ENCODE measurements at places on chromosomes 16 and 17.

- peak; percentile 4 for DNase-seq
These were observed 19.5 kb downstream of the PCTP start for GRCh38 chr17:55770196-55770870.

DNA sequence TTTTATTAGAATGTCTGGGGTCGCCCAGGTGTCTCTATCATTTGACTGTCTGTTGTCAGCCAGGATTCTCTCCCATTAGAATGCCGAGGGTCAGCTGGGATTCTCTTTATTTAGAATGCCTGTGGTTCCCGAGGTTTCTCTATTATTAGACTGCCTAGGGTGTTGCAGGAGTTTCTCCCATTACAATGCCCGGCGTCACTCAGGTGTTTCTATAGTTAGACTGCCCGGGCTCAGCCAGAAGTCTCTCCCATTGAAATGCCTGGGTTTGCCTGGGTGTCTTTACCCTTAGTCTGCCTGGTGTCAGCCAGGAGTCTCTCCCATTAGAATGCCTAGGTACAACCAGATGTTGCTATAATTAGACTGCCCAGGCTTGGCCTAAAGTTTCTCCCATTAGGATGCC lies 2252.0 kb downstream of the TP53TG3F start:
- no peak for DNase-seq

DNA sequence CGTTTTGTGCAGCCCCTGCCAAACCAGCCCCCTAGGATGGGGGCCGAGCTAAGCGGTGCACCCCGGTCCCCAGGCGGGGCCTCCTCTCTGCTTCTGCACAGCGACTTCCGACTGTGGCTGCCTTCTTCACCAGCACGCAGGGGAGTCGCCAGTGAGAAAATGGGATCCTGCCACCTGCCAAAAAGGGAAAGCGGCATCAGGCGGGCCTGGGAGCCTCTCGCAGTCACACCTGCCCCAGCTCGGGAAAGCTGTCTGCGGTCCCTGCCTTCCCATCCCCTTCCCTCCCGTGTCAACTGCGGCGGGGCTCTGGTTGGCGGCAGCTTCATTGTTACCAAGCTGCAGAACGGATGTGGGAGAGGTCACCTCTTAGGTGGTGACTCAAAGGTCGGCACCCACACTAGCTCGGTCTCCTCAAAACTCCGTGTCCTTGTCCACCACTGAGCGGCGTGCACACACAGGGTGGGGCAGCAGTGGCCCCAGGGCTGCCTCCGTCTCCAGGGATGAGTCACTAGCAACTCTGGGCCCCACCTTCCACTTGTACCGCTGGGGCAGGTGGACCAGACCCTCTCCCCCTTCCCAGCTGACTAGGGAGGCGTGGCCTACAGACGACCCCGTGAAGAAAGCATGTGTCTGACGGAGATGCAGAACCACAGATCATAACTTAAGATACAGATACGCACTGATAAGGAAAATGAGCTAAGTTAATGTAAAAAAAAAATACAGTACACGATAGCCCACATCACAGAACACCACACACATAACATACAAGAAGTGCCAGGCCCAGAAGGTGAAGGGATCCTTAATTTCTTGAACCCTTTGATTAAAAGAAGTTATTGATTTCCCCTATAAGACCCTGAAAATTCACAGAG lies 1.5 kb upstream of the PCYT2 start:
- no peak for DNase-seq

DNA sequence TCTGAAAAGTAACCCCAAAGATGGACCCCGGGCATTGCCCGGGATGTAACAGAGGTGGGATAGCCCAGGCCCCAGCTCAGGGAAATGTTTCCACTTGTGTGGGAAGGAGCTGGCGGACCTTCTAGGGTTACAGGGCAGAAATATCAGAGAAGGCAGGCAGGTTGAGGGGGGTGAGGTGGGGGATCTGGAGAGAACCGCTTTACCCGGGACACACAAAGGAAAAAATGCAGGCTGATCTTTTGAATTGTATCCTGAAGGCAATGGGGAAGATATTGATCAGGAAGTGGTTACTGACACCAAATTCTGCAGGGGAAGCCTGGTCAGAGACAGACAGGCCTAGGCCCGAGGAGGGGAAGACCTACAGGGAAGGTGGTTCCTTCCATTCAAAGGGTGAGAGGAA lies 3.5 kb downstream of the SLC47A1 start:
- no peak for DNase-seq

DNA sequence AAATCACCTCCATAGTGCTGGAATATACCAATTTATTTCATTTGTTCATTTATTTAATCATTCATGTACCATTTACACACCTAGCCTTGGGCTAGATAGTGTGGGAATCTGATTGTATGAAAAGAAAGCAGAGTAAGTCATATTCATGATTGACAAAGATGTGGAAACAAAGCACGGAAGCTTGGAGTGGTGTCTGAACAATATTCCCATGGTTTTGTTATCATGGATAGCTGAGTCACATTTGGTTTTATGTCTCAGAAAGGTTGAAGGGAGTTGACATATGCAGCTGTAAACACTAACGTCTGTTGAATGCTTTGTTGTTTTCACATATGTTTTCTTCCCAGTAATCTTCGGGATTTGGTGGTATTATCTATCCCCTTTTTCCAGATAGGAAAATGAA lies 76.6 kb downstream of the MAP2K4 start:
- no peak for DNase-seq

- DNase-seq = no peak
These were observed 31.2 kb downstream of the NXN start for GRCh38 chr17:948284-948852.

GRCh38 chr16:69311533-69312387 lies 610 bp downstream of the VPS4A start:
- DNase-seq = no peak

DNA sequence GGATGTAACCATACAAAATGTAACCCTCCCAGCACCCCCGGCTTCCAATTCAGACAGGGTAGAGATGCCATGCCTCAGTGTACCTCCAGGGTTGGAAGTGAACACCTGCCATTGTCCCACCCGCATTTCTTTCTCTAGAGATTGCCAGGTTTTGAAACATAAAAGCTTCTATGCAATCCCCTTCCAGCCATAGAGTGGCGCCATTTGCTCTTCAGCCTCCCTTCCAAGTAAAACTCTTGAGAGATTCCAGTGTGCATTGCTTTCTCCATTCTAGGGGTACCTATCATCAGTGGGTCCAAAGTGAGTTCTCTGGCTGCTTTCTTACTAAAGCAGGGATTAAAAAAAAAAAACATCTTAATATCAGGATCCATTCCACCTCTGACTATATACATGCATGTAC lies 133.1 kb upstream of the RPL38 start:
- no peak for DNase-seq

GRCh38 chr16:24174504-24174903 lies 81.6 kb upstream of the CACNG3 start:
- DNase-seq = no peak

GRCh38 chr16:86048882-86049585 lies 150.1 kb downstream of the IRF8 start:
- DNase-seq = no peak

- no peak for DNase-seq
These were observed 89.4 kb downstream of the CFDP1 start for GRCh38 chr16:75343941-75344340.

DNA sequence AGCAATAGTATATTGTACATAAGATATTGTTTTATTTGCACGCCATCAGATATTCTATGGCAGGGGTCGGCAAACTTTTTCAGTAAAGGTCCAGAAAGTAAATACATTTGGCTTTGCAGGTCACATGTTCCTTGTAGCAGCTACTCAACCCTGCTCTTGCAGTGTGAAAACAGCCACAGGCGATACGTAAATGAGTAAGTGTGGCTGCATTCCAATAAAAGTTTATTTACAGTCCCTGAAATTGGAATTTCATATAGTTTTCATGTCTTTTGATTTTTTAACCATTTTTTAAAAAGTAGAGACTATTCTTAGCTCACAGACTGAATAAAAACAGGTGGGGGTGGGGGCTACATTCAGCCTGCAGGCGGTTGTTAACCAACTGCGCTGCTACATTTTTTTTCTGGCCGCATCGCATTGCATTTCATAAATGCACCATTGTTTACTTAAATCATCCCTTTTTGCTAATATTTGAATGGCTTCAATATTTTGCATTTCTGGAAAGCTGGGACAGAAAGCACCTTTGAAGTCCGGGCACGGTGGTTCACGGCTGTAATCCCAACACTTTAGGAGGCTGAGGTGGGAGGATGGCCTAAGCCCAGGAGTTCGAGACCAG lies 50.5 kb upstream of the HAPSTR1 start:
- DNase-seq = no peak

DNA sequence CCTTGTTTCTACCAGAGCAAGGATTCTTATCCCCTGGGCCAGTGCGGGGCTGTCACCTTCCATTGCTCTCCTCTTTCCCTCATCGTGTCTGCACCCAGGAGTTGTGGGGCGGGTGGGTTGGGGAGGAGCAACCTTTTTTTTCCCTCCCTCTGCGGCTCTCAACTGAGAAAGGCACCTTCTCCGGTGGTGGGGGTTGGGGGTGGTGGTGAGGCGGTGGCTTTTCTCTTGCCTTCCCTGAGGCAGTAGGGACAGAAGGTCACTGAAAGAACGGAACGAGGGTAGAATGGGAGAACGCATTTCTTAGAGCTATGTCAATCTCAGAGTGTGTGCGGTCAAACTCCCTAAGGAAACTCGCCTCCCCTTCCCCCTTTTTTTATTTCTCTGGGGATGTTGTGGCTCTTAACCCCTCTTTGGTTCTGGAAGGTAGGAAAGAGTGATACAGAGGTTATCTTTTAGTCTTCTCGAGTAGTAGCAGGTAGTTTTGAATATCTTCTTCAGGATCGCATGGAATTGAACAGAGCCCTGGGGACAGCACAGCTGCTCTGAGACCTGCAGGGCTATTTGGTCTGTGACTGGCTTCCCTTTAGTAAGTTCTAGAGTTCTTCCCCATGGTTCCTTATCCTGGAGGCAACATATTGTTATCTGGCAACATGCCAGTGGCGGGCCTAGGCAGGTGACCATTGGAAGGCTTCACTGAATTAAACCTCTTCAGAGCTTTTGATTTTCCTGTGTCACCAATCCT lies 994 bp downstream of the CLTC start:
- DNase-seq = no peak

DNA sequence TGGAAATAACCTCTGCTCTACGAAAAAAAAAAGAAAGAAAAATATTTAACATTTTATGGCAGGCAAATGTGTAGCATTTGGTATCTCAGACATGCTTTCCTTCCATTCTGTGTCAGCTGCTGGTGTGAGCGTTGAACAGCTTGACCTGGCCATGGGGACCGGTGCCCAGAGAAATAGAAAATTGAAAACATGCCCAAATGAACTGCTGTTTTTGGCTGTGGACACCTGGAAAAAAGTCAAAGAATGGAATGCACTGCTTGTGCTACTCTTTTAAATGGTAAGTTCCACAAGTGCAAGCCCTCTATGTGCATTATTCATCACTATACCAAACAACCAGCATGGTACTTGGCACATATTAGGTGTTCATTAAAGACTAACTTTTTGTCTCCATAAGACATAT lies 127.2 kb downstream of the CDH8 start:
- DNase-seq = no peak

DNA sequence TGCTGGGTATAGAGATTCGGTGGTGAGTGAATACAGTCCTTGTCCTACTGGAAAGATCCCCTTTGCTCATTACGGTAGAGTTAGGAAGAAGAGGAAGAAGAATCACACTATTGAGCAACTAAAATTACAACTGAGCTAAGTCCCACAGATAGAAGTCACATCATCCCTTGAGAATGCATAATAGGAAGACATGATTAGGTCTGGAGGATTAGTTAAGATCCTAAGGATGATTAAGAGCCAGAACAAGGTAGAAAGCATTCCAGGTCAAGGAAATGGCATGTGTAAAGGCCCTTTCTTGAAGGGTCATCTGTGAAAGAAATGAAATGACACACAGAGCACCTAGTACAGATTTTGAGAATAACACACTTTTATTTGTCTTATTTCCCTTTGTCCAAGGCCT lies 503.5 kb downstream of the HAPSTR1 start:
- no peak for DNase-seq

DNA sequence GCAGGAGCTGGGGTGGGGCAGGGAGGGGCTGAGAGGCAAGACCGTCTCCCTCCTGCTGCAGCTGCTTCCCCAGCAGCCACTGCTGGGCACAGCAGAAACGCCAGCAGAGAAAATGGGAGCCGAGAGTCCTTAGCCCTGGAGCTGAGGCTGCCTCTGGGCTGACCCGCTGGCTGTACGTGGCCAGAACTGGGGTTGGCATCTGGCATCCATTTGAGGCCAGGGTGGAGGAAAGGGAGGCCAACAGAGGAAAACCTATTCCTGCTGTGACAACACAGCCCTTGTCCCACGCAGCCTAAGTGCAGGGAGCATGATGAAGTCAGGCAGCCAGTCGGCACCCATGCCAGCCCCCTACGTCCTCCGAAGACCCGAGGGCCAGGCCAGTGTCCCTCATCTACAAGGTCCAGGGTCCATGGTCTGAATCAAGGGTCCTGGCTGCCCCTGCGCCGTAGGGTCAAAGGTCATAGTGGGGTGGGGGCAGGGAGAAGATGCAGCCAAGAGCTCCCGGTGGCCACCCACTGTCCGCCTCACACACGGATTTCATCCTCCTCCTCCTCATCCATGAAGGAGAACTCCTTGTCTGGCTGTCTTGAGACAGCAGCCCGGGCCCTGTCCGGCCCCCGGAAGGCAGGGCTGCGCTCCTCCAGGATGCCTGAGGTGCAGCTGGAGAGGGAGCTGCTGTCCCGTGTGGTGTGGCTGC lies 23.4 kb upstream of the CPSF4L start:
- DNase-seq = no peak

GRCh38 chr17:17929655-17930380 lies 42.4 kb downstream of the TOM1L2 start:
- no peak for DNase-seq

- no peak for DNase-seq
These were observed 49.5 kb upstream of the MEAK7 start for GRCh38 chr16:84553873-84554399.

DNA sequence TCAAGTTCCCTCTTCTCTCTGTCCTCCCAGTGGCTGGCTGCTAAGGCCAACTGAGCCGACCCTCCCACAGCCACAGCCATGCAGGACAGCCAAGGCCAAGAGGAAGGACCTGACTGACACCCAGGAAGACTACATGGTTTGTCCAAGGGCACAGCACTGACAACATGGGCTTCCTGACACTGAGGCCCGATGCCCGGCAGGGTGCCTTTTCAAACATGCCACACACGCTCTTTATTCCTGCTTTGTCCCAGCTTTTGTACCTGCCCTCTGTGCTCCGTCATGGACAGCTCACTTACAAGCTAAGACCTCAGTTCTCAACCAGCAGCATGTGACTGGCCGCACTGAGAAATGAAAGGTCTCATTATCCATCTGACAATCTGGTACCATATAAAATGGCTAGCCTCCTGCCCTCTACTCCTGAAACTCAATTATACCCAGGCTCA lies 45.8 kb downstream of the TEX2 start:
- DNase-seq = no peak

DNA sequence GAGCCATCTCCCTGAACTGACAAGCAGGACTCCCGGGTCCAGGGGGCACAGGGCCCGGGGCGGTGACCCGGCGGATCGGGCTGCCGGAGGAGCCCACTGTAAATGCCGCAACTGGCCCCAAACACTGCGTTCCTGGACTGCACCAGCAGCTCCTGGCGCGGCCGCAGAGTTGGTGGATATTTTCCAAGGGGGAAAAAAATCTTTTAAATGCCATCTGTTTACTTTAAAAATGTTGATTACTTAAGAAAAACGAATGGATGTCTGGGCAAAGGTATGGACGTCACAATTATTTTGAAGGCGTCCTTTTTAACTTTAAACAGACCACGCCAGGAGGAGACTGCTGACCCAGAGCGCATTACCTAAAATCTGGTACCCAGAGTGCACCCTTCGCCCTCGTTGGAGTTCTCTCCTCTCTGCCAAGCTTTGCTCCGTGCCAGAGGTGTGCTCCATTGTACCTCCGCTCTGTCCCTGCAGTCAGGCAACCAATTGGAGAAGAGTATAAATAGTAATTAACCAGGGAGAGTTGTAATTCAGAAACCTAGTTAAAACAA lies 3.4 kb downstream of the HS3ST3B1 start:
- no peak for DNase-seq

Measured in AG04449 (cell line).